ENCODE measurements at places on chromosomes 5 and 9.

DNA sequence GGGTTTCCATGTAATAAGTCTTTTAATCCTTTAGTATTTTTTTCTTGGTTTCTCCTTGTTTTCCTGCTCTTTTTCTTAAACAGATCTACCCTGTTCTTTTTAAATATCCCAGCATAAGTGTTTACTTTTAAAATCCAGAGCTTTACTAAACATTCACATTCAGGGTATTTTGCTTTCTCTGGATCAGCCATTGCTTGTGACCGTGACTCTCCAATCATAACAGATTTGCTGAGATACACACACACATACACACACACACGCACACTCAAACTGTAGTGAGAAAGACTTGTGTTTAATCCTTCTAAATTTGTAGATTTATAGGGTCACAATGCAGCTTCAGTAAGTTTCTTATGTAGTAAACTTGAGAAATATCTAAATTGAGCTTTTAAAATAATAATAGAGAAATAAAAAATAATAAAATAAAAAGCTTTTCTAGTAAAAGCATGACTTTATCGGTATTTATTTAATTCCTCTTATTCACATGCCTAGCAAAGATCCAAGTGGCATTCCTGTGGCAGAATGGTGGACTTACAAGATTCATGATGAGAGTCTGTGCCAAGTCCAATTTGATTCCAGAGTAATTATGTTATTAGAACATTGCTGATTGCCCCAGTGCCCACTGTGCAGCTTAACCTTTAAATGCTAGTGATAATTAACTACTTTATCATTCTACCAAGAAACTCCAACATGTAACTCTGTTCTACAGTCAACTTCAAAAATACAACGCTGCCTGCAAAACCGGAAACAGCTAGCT lies 129.0 kb downstream of the TLE4 start:
- DNase-seq = no peak

DNA sequence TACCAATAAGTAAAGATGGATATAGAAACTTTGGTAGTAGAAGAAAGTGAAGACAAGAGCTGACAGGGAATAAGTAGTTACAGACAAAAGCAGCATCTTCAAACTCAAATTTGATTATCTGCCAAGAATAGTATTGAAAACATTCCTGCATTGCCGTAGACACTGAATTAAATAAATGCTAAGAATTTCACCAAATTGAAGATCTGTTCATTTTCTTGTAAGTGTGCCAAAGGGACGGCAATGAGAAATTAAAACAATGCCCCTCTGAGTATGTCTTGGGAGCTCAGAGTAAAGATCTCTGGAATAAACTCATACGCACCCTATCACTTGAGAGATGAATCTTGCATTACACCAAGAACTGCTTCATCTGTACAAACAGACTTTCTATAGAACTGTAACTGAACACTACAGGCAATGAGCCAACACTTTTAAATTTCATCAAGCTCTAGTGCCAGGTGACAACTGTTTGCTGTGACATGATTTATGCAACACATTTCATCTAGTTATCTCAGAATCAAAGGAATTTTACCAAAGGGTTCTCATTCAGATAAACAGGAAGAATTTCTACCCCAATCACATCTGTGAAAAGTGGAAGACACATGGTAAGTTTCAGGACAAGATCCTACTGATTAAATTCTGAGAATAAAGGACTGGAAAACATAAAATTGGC lies 66.9 kb downstream of the RFX3 start:
- no peak for DNase-seq

DNA sequence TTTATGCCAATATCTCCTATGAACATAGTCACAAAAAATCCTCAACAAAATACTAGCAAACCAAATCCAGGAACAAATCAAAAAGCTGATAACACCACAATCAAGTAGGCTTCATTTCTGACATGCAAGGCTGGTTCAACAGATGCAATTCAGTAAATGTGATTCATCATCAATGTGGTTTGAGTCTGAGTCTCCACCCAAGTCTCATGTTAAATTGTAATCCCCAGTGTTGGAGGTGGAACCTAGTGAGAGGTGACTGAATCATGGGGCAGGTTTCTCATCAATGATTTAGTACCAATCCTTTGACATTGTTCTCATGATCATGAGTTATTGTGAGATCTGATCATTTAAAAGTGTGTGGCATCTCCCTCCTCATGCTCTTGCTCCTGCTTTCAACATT lies 1072.7 kb downstream of the NR2F1-AS1 start:
- no peak for DNase-seq

- no peak for DNase-seq
Observed at GRCh38 chr5:13830536-13830935, 114.0 kb downstream of the DNAH5 start.

DNA sequence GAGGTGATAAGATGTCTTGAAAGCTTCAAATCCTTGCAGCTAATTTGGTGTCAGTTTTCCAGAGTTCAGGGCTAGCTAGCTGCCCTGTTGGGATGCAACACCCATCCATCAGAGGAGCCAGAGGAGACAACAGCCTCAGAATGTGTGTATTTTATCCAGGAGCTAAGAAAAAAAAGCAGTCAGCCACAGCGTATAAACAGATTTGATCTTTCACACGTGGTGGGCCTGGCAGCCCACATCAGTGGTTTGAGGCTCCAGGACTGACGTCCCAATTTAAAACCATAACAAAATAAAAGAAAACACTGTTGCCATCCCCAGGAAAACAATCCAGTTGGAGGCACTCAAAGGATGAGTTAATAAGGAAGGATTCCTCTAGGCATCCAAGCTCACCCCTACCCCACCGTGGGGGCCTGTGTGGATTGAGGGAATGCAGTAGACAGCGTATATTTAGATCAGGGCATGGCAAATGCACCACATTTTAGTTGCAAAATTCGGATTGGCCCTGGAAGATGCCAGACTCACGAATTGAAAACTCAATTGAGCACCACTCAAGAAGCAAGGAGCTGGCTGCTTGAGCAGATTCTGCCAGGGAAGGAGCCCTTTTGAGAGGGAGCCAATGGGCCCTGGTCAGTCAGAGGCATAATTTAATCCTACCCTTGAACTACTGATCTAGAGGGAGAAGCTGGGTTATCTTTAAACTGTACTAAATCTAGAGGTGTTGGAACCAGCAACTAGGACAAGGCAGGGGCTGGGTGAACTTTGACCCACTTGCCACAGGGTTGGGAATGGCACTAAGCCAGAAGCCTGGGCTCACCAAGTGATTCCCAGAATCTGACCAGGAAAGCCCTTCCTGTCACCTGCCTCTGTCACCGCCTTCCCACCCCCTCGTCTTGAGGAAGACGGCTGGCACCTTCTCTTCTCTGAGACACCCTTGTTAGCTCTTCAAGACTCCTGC lies 17.5 kb downstream of the ADRA1B start:
- DNase-seq = no peak

DNA sequence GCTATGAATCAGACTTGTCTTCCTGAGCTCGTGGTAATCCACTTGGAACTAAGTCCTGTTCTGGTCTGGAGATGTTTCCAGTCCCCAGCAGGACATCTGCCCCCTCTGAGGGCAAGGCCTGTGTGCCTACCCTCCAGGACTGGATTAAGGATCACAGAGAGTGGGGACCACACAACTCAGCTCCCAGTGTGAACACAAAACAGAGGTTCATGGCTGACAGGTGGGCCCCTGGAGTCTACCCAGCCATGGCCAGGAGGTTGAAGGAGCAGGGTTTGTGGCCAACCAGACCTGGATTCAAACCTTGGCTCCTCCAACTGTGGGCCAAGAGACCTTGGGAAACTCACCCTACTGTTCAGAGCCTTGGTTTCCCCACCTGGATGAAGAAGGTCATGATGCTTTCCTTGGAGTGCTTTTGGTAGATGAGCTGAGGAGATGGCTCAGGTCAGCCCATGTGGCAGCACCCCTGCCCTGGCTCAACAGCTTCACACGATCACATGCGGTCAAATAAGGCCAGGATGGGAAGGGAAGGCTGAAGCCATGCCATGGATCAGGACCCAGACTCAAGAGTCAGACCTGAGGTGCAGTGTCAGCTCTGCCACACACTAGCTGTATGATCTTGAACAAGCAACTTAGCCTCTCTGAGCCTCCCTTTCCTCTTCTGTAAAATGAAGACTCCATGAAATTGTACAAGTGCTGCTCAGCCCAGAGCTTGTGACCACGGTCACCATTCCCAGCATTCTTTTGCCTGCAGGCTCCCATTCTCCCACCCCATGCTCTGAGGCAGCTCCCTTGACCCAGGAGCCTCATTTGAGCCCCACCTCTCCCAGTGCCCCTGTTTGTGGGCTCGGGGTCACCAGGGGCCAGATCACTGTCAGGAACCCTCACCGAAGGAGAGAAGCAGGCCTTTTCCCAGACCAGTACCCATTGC lies 27.3 kb upstream of the ANGPTL2 start:
- no peak for DNase-seq

DNA sequence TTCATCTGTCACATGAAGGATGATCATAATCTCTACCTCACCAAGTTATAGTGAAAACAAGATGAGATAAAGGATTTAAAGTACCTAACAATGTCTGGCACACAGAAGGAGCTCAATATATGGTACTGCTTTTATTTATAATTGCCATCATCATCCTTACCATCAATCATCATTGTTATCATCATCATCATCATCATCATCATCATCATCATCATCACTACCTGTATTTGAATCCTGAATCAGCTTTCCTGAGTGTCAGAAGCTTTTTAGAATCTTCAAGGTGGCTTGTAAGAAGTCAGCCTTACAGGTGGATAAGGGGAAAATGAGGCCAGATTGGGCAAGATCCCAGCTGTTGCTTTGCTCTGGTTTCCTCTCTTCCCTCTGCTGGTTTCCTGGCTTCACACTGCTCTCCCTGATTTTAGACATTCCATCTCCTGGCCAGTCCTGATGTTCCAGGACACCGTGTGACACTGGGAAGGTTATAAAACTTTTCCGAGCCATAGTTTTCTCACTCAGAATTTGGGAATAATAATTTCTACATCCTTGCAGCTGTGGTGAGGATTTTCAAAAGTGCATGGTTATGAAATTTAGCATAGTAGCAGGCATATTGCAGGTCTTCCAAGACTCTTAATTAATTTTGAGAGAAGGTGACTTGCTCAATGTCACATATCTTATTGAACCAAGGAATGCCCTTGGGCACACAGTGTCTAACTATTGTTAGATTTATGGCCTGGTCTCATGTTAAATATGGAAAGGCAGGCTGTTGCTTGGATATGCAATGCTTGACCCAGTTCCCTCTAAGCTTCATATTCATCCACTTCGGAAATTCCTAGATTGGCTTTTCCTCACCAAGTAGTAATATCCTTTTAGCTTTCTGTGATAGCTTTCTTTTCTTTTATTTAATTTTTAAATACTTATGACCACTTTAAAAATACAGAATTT lies 160.7 kb downstream of the TMEM38B start:
- no peak for DNase-seq

- no peak for DNase-seq
Observed at GRCh38 chr5:82045554-82046275, 73.9 kb downstream of the ATG10 start.

DNA sequence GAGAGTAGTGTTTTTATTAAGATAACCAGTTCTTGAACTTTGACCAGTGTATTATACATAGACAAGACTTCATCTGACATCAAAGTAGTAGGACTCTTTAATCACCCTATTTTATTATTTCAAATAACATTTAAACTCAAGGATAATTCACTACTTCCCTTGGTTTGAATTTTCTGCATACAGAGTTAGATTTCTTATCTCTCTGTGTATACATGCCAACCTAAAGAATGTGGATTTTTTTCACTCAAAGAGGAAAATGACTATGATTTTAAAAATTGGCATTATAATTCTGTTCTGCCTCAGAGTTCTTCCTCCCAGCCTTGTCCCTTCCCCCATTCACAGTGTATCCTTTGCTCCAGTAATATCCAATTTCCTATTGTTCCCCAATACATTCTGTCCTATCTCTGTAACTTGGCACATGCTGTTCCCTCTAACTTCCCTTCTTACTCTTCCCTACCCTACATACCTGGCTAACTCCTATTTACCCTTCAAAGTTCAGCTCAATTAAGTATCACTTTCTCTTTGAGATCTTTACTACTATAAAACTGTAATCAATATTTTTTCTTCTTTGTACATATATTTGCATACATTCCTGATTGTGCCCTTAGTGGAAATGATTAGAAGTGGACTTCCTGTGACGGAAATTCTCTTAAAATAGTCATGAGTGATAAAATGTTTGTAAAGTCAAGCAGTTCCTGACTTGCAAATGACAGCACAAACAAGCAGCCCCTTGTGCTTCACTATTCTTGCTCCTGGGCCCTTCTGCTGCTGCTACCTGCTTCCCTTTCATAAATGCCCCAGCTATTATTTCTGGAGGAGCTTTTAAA lies 38.1 kb upstream of the DENND4C start:
- DNase-seq = no peak

DNA sequence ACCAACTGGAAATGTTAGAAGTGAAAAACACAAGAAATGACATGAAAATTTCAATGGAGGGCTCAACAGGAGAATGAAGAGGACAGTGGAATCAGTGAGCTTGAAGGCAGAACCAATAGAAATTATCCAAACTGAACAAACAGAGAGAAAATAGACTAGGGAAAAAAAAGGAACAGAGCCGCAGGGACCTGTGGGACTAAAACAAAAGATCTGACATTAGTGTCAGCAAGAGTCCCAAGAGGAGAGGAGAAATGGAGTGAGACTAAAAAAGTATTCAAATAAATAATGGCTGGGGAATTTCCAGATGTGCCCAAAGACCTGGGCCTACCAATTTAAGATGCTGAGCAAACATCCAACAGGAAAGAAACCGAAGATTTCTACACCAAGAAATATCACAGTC lies 175.0 kb upstream of the PHYKPL start:
- no peak for DNase-seq

GRCh38 chr5:122078116-122079110 lies at the start of gene LOX:
Gene LOX, minus strand, starts transcription at chr5:122078259. Its CDS starts 274 bp downstream, at chr5:122077985.
- DNase-seq = no peak

GRCh38 chr9:34267660-34268059 lies 61.4 kb downstream of the KIF24 start:
- DNase-seq = no peak

GRCh38 chr9:6686396-6686795 lies 40.9 kb upstream of the GLDC start:
- no peak for DNase-seq

All from stimulated activated CD4-positive, alpha-beta T cell treated with anti-CD3 and anti-CD28 coated beads, TNF-alpha, amount 100 ng/mL, for 48 hours (primary cell).